ENCODE measurements at places on chromosomes 6 and 20.

DNA sequence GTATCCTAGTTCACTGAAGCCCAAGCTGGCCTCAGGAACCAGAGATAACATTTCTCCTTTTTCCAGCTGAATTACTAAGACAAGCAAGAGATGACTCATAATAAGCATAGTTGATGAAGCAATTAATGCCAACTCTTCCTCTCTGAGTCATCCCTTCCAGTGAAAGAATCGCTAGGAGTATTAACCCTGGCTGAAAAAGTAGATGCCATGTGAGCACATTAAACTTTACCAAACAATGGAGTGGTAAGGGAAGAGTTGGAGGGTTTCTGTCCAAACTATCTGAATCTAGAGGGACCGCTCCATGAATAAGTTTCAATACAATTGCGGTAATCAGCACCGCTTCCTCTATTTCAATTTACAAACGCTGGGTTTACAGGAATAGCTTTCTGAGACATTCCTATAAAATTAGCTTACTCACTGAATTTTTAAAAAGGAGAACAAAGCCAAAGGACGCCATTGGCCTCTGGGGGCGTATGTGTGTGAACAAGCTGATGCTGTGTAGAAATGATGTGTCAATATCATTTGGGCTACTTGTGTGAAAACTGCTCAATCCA lies 48.3 kb downstream of the ATXN1 start:
- peak; percentile 66 for DNase-seq

- no peak for DNase-seq
Observed at GRCh38 chr6:19135706-19136105, 701.5 kb upstream of the ID4 start.

- no peak for DNase-seq
Observed at GRCh38 chr20:13870170-13870748, 85.4 kb downstream of the NDUFAF5 start.

GRCh38 chr6:158383542-158383941 lies 71.3 kb downstream of the TULP4 start:
- DNase-seq, result no peak

DNA sequence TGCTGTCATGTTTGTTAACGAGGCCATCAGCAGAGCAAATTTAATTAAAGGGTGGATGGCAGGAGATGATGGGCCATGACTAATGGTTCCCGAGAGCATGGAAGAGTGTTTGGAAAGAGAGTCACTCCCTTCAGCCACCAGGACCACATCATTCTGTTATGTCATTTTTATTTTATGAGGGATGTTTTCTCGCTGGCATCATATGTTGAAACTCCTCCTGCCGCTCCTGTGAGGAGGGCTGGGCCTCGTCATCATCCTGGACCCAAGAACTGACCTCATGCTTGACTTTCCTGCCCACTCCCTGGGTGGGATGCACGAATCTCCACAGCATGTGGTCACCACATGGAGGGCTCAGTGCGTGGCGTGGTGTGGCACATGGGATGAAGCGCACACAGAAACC lies 86.4 kb upstream of the FRMD1 start:
- DNase-seq, result no peak

- DNase-seq, result no peak
Observed at GRCh38 chr6:166411721-166412151, 29.0 kb upstream of the MPC1 start.

- no peak for DNase-seq
Observed at GRCh38 chr20:45181639-45182038, 6.9 kb downstream of the PI3 start.

DNA sequence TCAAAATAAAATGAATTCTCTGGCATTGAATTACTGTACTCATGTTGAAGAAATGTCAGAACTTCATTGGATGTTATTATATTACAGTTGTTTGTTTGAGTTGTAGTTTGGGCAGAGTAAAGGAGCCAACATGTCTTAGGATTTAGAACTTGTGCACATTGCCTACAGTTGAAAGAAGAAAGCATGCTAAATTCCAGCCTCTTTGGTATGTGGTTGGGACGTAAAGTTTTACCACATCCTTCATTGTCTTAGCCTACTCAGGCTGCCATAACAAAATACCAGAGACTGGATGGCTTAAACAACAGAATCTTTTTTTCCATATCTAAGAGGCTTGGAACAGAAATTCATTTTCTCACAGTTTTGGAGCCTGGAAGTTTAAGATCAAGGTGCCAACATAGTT lies 42.4 kb downstream of the HFE start:
- DNase-seq, result no peak

DNA sequence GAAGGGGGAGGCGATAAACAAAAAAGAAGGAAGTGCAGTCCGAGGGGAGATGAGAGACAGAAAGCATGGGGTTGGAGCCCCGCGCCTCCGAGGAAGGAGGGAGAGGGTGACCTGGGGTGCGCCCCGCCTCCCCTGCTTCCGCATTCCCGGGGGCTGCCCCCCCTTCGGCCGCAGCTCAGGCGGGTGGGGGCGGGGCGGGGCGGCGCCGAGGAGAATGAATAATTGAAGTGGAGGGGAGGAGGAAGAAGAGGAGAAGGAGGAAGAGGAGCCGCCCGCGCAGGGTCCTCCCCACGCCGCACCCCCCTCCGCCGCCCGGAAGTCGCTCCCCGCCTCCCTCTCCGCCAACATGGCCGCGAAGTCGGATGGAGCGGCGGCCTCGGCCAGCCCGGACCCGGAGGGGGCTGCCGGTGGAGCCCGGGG lies at the start of gene XKR7:
Gene XKR7 (plus strand): TSS at position 322 of the 420 bp plus-strand sequence. CDS start 25 bp downstream, at position 347.
- DNase-seq, result no peak

GRCh38 chr6:145199961-145200360 lies 535.4 kb downstream of the EPM2A start:
- DNase-seq, result no peak

- no peak for DNase-seq
Observed at GRCh38 chr6:79571030-79571367, 33.8 kb upstream of the LCA5 start.

GRCh38 chr6:23268348-23268747 lies 699.0 kb downstream of the HDGFL1 start:
- no peak for DNase-seq

- DNase-seq, result peak; percentile 98
Observed at GRCh38 chr6:45445749-45446549, 68.2 kb upstream of the SUPT3H start.

DNA sequence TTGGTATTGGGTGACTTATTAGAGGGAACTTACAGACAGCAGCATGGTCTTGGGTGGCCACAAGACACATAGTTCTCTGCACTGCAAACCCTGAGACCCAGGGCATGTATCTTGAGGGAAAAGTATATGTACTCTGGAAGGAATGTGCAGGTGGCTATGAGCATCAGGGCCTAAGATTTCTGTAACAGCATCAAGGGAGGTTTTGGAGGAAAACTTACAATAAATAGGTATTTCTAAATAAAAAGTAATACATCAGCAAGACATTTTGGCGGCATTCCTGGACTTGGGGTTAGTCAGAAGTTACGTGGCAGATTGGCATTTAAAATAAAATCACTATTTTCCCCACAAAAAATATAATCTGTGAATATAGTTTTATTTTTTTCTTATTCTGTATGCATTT lies 8.0 kb upstream of the STX7 start:
- peak; percentile 37 for DNase-seq

DNA sequence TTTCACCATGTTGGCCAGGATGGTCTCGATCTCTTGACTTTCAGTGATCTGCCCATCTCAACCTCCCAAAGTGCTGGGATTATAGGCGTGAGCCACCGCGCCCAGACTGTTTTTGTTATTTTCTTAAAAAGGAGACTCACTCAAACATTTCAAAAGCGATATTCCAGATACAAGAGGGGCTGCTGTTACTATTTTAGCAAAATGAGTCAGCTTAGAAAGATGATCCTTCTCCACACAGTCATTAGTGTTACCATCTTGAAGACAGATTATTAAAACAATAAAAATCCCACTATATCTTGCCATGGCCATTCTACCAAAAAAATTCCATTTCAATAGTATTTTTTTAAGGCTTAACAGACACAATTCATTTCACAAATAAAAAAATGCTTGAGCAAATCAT lies 102.8 kb downstream of the PREP start:
- DNase-seq, result no peak

- peak; percentile 2 for DNase-seq
Observed at GRCh38 chr6:167930295-167930694, 67.2 kb upstream of the KIF25 start.

DNA sequence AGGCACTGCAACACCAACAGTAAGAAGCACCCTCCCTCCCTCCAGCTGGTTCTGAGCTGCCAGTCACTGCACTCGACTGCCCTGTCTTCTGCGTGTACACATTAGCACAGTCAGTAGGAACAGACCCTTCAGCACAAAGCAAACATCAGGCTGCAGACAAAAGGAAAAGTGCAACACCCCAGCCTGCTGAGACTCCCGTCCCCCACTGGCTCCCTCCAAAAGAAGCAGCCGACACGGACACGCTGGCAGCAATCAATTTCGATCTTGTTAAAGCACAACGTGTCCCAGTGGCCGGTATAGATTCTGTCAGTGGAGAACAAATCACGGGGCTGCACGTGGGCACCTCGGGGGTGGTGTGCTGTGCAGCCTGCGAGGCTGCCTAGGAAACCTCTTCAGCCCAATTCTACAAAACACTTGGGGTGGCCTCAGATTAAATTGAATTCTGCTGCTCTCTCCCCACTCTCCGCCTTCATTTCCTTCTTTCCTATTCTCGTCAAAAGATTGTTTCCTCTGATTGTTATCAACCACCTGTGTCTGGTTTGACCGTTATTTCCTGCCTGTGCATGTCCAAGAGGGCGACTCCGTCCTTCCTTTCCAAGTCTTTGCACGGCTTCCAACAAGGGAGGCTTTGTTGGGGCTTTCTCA lies 38.7 kb downstream of the TRAF3IP2 start:
- DNase-seq, result no peak

GRCh38 chr20:51487076-51487475 lies 55.4 kb downstream of the NFATC2 start:
- no peak for DNase-seq
